CD4-positive, alpha-beta T cell (primary cell): ENCODE measurements at places on chromosomes 12 and 14. TPM values are rescaled to one million over a fixed set of nuclear protein-coding genes. Genes with fewer than 3 reads are reported as not detected.
A peak's percentile ranks its signal among the peaks of the same experiment; 100 is the strongest.

The DBX2 gene
- total RNA-seq, result not detected

The PTHLH gene
- total RNA-seq, result not detected

DNA sequence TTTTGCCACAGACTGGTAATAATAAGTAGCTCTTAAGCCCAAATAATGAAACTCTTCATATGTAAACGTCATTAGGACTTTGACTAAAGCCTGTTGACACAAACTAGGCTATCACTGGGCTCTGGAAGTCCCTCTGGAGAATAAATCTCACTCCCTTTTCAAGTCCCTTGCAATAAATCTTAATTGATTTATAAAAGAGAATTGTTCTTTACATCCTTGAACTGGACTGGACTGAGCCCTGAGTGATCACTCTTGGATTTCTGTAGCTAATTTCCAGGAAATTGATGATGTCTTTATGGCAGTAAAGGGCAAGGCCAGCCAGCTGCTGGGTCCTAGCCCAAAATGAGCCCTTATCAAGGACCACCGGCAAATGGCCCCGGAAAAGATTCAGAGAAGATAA, 1162.7 kb downstream of the BCL11B start:
- DNase-seq, result no peak
- H3K4me3 ChIP-seq, result no peak overlapping the region
- H3K27me3 ChIP-seq, result no peaks in the 10 kb centered on the region
- H3K36me3 ChIP-seq, result no peaks in the 10 kb centered on the region
- no peak overlapping the region for H3K27ac ChIP-seq

- no peaks in the 10 kb centered on the region for H3K27me3 ChIP-seq
- H3K4me3 ChIP-seq, result no peak overlapping the region
- no peak overlapping the region for H3K27ac ChIP-seq
- H3K4me1 ChIP-seq, result no peaks in the 10 kb centered on the region
- no peaks in the 10 kb centered on the region for H3K36me3 ChIP-seq
- DNase-seq, result no peak
Measured at GRCh38 chr12:47621960-47622359, 83.9 kb downstream of the RPAP3 start.

- no peaks in the 10 kb centered on the region for H3K36me3 ChIP-seq
- no peak overlapping the region for H3K27ac ChIP-seq
- H3K27me3 ChIP-seq, result no peaks in the 10 kb centered on the region
Measured at GRCh38 chr12:46549527-46550265, 177.1 kb upstream of the SLC38A2 start.

- DNase-seq, result no peak
- H3K27ac ChIP-seq, result no peak overlapping the region
- H3K4me3 ChIP-seq, result no peak overlapping the region
- no peaks in the 10 kb centered on the region for H3K27me3 ChIP-seq
- H3K4me1 ChIP-seq, result no peaks in the 10 kb centered on the region
Measured at GRCh38 chr12:103050273-103050672, 92.8 kb downstream of the ASCL1 start.

The CLEC6A gene
- not detected for total RNA-seq

The ATF1 gene
- total RNA-seq, result 11.3 TPM

GRCh38 chr12:46830731-46831334, 5.0 kb upstream of the SLC38A4 start:
- H3K4me1 ChIP-seq, result peaks cover 10% of the 10 kb centered on the region
- H3K27me3 ChIP-seq, result peaks cover 32% of the 10 kb centered on the region
- H3K4me3 ChIP-seq, result no peak overlapping the region
- DNase-seq, result no peak
- H3K27ac ChIP-seq, result no peak overlapping the region

The SMOC1 gene
- not detected for total RNA-seq

The SLC38A4 gene
- total RNA-seq, result not detected

DNA sequence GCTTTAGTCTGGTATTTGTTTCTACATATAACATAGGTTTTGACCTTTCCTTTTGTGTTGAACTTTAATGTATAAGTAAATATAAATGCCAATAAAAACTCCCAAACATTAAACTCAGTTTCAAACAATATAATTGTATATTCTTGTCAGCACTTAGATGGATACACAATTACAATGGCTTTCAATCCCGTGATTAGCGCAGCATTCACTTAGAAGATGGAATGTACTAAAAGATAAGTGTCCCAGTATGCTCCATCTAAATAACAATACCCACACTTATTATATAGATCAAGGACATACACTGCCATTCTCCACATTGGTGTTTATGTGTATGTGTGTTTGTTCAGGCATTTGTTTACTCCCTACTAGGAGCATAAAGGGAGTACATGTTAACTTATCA, 193.1 kb downstream of the SOX5 start:
- H3K4me3 ChIP-seq, result no peak overlapping the region
- DNase-seq, result no peak
- no peak overlapping the region for H3K27ac ChIP-seq
- no peaks in the 10 kb centered on the region for H3K27me3 ChIP-seq
- H3K4me1 ChIP-seq, result no peaks in the 10 kb centered on the region

- DNase-seq, result no peak
- no peaks in the 10 kb centered on the region for H3K4me1 ChIP-seq
- no peak overlapping the region for H3K4me3 ChIP-seq
- peaks cover 8% of the 10 kb centered on the region for H3K27me3 ChIP-seq
- no peak overlapping the region for H3K27ac ChIP-seq
- H3K36me3 ChIP-seq, result no peaks in the 10 kb centered on the region
Measured at GRCh38 chr12:113759135-113759534, 207.0 kb downstream of the RBM19 start.

GRCh38 chr14:91780452-91780851, 48.6 kb upstream of the CATSPERB start:
- no peaks in the 10 kb centered on the region for H3K4me1 ChIP-seq
- H3K27ac ChIP-seq, result no peak overlapping the region
- H3K27me3 ChIP-seq, result no peaks in the 10 kb centered on the region
- no peak for DNase-seq
- no peak overlapping the region for H3K4me3 ChIP-seq
- peaks cover 71% of the 10 kb centered on the region for H3K36me3 ChIP-seq

DNA sequence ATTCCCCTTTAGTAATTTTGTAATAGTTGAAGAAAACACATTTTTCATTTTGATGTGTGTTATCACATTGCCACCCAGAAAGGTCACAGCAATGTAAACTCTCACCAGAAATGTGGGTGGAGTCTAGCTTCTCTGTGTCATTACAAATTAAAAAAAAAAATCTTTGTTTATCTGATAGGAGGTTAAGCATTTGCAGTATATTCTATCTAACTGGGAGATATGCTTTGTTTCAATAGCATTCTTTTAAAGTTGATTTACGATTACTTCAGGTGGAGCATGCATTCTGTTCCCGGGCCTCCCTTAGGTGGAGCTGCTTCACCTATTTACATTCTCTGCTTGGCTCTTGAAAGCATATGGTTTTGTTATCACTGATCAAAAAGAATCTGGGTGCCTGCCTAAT, 7.8 kb downstream of the ADIPOR2 start:
- H3K27ac ChIP-seq, result no peak overlapping the region
- DNase-seq, result no peak
- H3K27me3 ChIP-seq, result no peaks in the 10 kb centered on the region
- no peak overlapping the region for H3K4me3 ChIP-seq

DNA sequence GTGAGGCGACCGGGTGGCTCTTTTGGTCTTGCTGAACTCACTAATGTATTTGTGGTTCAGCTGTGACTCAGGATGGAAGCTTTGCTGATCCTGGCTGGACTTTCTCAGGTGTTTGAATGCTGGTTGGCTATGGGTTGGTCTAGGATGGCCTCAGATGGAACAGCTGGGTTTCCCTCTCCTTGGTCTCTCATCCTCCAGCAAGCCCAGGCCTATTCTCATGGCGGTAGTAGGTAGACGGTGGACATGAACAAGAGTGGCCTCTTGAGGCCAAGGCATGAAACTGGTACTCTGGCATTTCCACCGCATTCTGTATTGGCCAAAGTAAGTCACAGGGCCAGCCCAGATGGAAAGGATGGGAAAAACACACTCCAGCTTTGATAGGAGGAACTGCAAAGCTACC, 11.8 kb upstream of the POLR3B start:
- no peaks in the 10 kb centered on the region for H3K4me1 ChIP-seq
- no peaks in the 10 kb centered on the region for H3K27me3 ChIP-seq

GRCh38 chr12:96383991-96384390, 16.2 kb downstream of the CDK17 start:
- H3K4me1 ChIP-seq, result peaks cover 43% of the 10 kb centered on the region
- H3K36me3 ChIP-seq, result peaks cover 5% of the 10 kb centered on the region
- H3K4me3 ChIP-seq, result no peak overlapping the region
- H3K27ac ChIP-seq, result no peak overlapping the region
- H3K27me3 ChIP-seq, result no peaks in the 10 kb centered on the region
- DNase-seq, result no peak

- H3K4me1 ChIP-seq, result no peaks in the 10 kb centered on the region
- H3K27me3 ChIP-seq, result peaks cover 20% of the 10 kb centered on the region
- H3K4me3 ChIP-seq, result no peak overlapping the region
- no peaks in the 10 kb centered on the region for H3K36me3 ChIP-seq
Measured at GRCh38 chr14:61872452-61872851, 110.2 kb downstream of the SNAPC1 start.

DNA sequence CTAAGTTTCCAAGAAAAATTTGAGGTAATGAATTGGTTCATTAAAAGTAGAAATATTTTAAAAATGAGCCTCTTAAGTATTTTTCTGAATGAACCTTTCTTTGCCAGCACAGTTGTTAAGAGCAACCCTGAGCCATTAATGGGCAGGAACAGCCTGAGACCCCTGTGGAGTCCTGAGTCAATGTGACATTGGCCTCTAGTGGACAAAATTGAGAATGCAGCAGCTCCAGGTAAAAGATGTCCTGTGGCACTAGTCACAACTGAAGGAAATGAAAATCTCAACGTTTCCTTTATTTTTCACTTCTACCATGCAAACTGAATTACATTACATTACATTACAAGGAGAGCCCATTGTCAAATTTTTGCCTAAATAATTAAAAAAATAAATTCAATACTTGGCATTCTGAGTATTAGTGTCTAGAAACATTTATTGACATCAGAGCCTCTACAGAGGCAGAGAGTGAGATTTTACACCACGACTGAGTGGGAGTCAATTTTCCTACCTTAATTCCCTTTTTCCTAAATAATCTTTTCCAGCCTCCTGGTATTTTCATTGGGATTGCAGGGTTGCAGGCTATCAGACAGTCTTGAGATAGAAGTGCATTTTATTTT, 135.7 kb downstream of the PPM1H start:
- no peak overlapping the region for H3K27ac ChIP-seq
- H3K4me3 ChIP-seq, result no peak overlapping the region
- DNase-seq, result peak; percentile 73
- H3K4me1 ChIP-seq, result no peaks in the 10 kb centered on the region
- H3K36me3 ChIP-seq, result no peaks in the 10 kb centered on the region
- no peaks in the 10 kb centered on the region for H3K27me3 ChIP-seq

- no peaks in the 10 kb centered on the region for H3K36me3 ChIP-seq
- H3K27me3 ChIP-seq, result peaks cover 58% of the 10 kb centered on the region
- H3K4me3 ChIP-seq, result peak within 1 kb of the TSS; percentile 56
- H3K4me1 ChIP-seq, result peaks cover 20% of the 10 kb centered on the region
Measured at GRCh38 chr12:57632958-57633840, at the start of gene B4GALNT1. Gene B4GALNT1 (minus strand): TSS chr12:57633201. CDS start chr12:57632132, 1,069 bp downstream.

DNA sequence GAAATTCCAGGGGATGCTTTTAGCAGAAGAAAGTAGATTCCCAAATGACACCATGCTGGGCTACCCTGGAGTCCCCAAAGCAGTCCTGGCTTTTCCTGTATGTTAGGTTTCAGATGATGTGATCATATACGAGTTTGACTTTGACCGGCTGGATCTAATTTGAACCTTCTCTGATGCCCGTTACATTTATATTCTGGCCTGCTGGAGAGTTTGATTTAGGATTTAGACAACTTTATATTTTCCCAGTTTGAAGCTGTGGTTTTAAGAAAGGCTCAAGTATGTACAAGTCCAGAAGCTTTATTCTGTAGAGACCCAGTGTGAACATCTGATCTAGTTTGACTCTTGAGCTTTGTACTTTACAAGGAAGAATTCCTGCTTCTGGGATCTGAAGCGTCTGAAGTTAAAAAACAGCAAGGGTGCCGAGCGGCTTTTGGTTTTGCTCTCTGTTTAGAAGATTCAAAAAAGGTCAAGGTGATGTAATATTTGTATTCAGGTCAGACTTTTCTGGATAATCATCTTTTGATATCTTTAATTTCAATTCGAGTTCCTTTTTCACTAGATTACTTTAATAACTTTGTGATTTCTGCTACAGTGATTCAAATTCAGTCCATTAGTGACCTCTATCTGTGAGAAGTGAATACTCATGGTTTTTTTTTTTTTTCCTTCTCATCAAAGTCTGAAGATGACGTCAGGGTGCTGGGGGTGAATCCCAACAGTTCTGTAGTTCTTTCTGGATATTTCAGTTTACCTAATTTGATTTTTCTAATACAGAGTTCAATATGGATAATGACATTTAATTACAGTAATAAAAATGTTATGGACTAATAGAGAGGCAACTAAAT, 6.3 kb downstream of the FLRT2 start:
- no peak for DNase-seq
- H3K4me3 ChIP-seq, result no peak overlapping the region
- H3K27me3 ChIP-seq, result peaks cover 36% of the 10 kb centered on the region
- no peak overlapping the region for H3K27ac ChIP-seq
- H3K4me1 ChIP-seq, result no peaks in the 10 kb centered on the region

The E2F7 gene
- 0.14 TPM for total RNA-seq

DNA sequence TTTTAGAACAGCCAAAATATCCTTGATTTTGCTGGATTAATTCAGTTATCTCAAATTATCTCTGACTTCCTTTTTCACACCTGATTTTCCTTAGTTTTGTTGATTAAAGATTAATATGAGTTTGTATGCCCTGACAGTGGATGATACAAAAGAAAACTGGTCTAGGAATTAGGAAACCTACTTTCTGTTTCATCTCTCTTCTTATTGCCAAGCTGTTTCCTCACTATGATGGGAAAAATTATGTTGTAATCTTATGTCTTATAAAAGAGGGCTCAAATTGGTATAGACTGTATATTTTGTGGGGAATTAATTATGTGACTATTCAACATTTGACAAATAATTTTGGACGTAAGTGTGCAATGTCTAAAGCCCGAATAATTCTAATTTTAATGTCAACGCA, 271.6 kb downstream of the FBXL14 start:
- H3K27ac ChIP-seq, result no peak overlapping the region
- DNase-seq, result no peak
- H3K36me3 ChIP-seq, result no peaks in the 10 kb centered on the region
- no peak overlapping the region for H3K4me3 ChIP-seq
- H3K27me3 ChIP-seq, result no peaks in the 10 kb centered on the region

- no peak overlapping the region for H3K4me3 ChIP-seq
- H3K27me3 ChIP-seq, result no peaks in the 10 kb centered on the region
- no peak for DNase-seq
- no peak overlapping the region for H3K27ac ChIP-seq
- no peaks in the 10 kb centered on the region for H3K4me1 ChIP-seq
- no peaks in the 10 kb centered on the region for H3K36me3 ChIP-seq
Measured at GRCh38 chr12:23699031-23699430, 250.4 kb downstream of the SOX5 start.

The UNC79 gene
- total RNA-seq, result not detected

- no peak overlapping the region for H3K27ac ChIP-seq
- H3K4me3 ChIP-seq, result no peak overlapping the region
- H3K36me3 ChIP-seq, result no peaks in the 10 kb centered on the region
- DNase-seq, result no peak
- no peaks in the 10 kb centered on the region for H3K27me3 ChIP-seq
Measured at GRCh38 chr14:52190337-52190931, 77.1 kb upstream of the PTGDR start.

- H3K4me1 ChIP-seq, result peaks cover 63% of the 10 kb centered on the region
- H3K27ac ChIP-seq, result no peak overlapping the region
- peaks cover 15% of the 10 kb centered on the region for H3K36me3 ChIP-seq
- no peak overlapping the region for H3K4me3 ChIP-seq
- no peaks in the 10 kb centered on the region for H3K27me3 ChIP-seq
Measured at GRCh38 chr12:9034095-9034494, 44.7 kb downstream of the KLRG1 start.
